ENCODE measurements at places on chromosomes 4 and X. TPM values are rescaled to one million over a fixed set of nuclear protein-coding genes. Genes with fewer than 3 reads are reported as not detected.

Gene CT45A5
- not detected for total RNA-seq

Gene G6PD
- total RNA-seq: 17.3 TPM

Gene SOD3
- not detected for total RNA-seq

Gene LINC00632
- total RNA-seq: 44.6 TPM

Gene PROM1
- total RNA-seq: 43.5 TPM

Gene TRPC5OS
- under 0.01 TPM for total RNA-seq

Gene PNCK
- 27.5 TPM for total RNA-seq

Gene RAB9B
- total RNA-seq: 36.3 TPM

Gene TENM3
- 44.9 TPM for total RNA-seq

Gene AWAT2
- total RNA-seq: not detected

DNA sequence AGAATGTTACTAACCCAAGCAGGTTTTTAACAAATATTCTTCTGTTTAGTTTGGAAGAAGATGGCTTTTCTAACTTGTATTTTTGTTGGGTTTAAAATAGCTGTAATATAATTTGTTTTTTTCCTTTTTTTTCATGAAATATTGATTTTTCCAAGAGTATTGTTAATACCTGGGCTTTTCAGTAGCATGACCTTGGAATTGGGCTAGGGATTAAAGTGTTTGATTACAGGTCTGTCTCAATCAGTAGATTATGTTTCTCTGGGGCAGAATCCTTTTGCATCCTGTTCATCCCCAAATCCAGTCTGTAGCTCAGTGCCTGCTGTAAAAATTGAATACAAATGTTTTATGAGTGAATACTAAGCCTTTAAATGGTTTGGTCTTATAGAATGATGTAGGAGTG, 479.8 kb downstream of the RAPGEF2 start:
- DNase-seq: no peak

DNA sequence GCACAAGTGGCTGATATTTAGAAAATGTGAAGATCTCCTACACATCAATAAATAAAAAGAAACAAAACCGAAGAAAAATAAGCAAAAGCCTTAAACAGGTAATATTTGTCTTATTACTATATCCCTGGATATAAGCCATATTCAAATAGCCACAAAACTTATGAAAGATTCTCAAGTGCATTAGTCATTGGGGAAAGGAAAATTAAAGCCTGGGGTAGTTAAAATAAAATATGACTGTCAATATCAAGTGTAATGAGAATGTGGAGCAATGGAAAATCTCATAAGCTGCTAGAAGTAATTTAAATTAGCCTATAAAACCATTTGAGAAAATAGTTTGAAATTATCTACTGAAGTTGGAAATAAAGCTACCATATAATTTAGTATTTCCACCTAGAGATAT, 399.9 kb downstream of the GASK1B start:
- DNase-seq: no peak

DNA sequence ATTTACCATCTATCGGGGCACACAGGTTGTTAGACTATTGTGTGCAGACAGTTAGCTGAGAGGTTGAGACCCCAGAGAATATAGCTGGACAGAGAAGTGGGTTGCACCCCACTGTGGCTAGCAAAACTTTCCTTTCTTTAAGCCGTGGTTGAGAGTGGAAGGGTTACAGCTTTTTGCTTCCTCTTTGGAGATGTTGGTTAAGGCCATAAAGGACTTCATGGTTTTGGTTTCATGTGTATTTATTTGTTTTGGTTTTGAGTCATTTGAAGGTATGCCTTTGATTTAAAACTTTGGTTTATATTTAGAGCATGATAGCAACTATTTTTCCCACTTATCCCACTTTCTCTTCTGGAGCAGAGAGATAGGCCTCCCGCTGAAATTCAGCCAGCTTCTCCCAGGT, 274.3 kb upstream of the IL1RAPL1 start:
- DNase-seq: no peak

GRCh38 chrX:40504801-40505605, 75.8 kb upstream of the ATP6AP2 start:
- DNase-seq: no peak

DNA sequence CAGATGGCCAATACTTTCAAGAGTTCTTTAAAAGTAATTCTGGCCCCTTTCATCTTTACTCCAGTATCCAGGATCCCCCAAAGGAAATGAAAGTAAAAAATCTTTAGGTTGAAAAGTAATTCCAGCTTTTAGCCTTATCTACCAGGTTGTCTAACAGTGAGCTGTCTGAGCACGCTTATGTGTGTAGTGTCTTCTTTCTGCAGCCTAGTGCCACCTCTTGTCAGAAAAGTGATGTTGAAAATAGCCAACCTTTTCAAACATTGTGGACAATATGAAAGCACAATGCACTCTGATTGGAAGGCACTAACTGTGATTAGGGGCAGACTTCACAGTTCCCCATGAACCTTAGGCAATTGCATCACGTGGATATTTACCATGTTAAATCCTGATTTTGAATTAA, 92.1 kb downstream of the RELL1 start:
- DNase-seq: no peak

- no peak for DNase-seq
Measured at GRCh38 chr4:52823702-52824092, 38.4 kb upstream of the RASL11B start.

DNA sequence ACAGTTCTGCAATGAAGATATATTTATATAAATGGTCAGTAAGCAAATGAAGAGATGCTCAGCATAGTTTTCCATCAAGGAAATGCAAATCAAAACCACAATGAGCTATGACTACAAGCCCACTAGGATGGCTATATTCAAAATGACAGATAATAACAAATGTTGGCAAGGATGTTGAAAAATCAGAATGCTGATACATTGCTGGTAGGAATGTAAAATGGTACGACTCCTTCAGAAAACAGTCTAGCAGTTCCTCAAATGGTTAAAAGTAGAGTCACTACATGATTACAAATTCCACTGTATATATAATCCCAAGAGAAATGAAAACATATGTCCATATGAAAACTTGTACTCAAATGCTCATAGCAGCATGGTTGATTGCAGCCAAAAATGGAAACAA, 425.0 kb upstream of the ATOH1 start:
- no peak for DNase-seq

- DNase-seq: no peak
Measured at GRCh38 chr4:73822812-73823504, 13.5 kb upstream of the CXCL6 start.

DNA sequence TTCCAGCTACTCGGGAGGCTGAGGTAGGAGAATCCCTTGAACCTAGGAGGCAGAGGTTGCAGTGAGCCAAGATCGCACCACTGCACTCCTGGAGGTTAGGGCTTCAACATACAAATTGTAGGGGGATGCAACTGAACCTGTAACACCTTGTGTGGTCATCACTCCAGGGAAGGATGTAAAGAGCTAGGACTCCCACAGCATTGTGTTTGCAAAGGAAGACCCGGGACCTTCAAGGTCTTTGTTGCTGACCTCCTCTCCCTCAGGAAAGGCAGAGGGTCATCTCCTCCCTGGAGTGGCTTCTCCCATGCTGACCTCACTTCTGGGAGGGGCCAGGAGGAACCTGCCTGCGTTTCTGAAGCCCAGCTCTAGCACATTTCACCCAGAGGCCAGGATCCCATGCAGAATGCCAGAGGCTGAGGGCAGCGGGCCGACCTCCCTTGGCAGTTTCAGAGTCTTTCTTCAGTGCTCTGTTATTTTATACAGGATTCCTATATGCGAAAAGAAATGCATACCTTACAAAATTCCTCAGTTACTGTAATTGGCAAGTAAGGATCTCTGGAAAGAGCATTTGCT, 80.2 kb downstream of the HTRA3 start:
- DNase-seq: no peak

GRCh38 chr4:98046665-98047064, 96.6 kb downstream of the STPG2 start:
- no peak for DNase-seq

DNA sequence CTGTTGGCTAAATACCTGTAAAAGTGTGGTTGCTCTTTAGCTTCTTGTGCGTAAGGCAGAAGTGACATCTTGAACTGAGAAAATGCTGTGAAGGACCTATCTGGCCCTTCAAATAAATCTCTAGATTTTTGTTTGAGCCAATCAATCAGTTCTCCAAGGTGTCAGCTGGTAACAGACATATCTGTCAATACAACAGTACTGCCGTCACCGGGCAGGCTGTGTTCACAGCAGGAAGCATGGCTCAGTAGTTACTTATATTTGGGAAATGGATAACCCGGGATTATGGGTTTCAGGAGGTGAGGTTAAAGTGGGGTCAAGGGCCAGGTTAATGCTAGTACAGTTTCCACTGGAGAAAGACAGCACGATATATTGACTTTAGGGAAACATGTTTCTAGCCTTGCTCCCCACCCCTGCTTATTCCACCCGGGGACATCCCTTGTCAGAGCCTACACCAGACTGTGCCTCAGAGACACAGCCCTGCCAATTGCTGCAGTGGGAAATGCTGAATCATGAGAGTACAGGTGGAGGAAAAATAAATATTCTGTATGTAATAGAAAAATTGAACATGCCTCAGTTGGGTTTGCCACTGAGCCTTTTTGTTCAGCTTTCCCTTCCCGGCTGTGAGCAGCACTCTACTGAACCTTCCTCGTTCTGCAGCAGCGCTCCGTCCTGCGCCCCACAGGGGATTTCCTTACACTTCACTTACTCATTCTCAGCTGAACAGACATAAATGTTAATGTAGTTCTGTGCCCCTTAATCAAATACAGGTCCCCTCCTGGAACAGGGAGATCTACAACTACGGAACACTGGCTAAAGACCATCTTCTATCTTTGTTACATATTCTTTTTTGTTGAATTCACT, 121.1 kb downstream of the MGST2 start:
- DNase-seq: no peak

GRCh38 chr4:153519687-153520086, 53.5 kb downstream of the TMEM131L start:
- no peak for DNase-seq

DNA sequence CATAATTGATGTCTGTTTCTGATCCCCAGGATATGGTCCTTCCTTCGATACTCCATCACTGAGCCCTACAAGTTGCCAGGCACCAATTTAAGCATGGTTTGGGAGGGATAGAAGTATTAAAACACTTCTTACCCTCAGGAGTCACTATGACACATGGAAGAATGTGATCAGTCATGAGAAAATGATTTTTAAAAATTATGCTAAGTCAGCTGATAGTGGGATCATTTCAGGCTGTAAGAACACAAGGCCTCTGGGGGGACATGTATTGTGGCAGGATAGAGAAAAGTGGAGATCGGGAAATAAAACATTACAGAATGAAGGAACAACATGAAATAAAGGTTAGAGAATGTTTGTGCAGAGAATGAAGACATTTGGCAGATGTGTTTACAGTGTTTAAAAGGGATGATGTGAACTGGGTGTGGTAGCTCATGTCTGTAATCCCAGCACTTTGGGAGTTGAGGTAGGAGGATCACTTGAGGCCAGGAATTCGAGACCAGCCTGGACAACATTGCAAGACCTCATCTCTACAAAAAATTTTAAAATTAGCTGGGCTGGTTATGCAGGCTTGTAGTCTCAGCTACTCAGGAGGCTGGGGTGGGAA, 64.0 kb downstream of the ELOVL6 start:
- DNase-seq: no peak

DNA sequence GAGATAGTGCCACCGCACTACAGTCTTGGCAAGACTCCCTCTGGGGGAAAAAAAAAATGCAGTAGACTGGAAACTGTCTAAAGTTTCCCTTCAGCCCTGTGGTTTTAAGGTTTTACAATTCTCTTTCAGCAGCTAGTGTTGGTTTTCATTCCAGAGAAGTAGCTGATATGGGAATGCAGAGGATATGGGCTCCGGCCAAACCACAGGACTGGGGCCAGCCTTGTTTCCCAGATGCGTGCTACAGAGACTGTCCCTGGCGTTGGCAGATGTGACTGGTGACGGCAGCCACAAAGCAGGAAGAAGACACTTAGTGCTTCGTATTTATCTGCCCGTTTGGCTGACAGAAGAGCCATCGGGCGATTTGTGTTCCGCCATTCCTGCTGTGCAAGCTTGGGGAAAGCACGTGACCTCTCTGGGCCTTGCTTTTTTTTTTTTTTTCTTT, 43.2 kb downstream of the ZBTB49 start:
- no peak for DNase-seq

DNA sequence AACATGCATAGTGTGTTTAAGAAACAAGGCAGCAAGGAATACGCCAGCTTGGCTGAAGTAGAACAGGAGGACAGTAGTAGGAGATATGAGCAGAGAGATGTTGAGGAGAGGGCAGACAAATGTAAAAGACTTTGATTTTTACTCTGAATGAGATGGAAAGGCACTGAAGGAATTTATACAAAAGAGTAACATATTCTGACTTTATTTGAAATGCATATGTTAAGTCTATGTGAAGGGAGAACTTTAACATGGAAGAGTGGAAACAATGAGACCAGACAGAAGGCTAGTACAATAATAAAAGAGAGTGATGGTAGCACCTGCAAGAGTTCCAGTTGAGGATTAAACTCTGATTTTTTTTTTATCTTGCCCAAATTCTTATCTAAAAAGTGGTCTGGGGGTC, 176.2 kb upstream of the CENPE start:
- no peak for DNase-seq

- DNase-seq: no peak
Measured at GRCh38 chrX:18440835-18441234, 15.4 kb downstream of the CDKL5 start.

GRCh38 chr4:71156616-71157015, 163.2 kb downstream of the DCK start:
- no peak for DNase-seq

DNA sequence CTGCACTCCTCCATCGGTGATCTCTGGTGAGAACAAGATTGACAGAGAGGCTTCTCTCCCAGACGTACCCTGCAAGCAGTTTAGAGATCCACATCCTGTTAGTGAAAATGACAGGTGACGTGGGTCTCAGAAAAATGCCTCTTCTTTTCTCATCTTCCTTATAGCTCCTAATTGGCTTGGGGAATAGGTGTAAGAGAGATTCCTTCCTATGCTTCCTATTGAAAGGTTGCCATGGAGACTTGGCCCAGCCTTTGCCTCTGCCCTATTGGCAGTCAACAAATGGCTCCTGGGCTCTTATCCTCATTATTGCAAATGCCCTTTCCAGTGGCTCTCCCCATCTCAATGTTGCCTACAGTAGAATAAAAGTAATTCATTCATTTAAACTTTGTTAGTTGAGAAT, 26.5 kb upstream of the DGKK start:
- DNase-seq: no peak

- no peak for DNase-seq
Measured at GRCh38 chr4:177163532-177163931, 146.1 kb upstream of the NEIL3 start.

- no peak for DNase-seq
Measured at GRCh38 chrX:86028681-86029080, 18.7 kb downstream of the CHM start.

GRCh38 chrX:43589735-43590134, 66.4 kb upstream of the MAOA start:
- no peak for DNase-seq

DNA sequence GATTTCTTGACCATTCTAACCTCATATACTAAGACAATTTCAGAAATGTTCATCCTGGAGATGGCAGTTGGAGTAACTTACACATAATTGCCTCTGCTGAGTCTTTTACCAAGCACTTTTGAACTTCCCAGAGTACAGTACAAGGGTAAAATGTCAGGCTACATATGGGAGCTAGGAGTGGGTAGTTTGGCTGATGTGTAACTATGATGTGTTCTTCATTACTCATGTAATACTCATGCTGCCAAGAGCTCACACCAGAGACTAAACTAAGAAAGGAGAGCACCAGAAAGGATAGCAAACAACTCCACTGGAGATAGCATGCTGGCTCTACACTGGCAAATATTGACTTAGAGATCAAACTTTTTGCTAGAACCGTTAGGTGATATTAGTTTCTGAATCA, 194.0 kb downstream of the PDGFRA start:
- DNase-seq: no peak
